ENCODE measurements at places on chromosomes 4 and X. TPM values are rescaled to one million over a fixed set of nuclear protein-coding genes. Genes with fewer than 3 reads are reported as not detected.

The PFKFB1 gene
- 0.03 TPM for total RNA-seq

The PGAM4 gene
- total RNA-seq = not detected

The GPAT3 gene
- 14.1 TPM for total RNA-seq

The CLDN2 gene
- total RNA-seq = not detected

The DCAF12L1 gene
- not detected for total RNA-seq

The PAGE5 gene
- not detected for total RNA-seq

The SPRY1 gene
- total RNA-seq = 27.8 TPM

The ANOS1 gene
- total RNA-seq = 18.8 TPM

The XKRX gene
- total RNA-seq = 0.07 TPM

The PWWP3B gene
- total RNA-seq = 0.13 TPM

The MGAT4D gene
- total RNA-seq = not detected

The ZNF157 gene
- total RNA-seq = 0.03 TPM

The PCDH7 gene
- total RNA-seq = 61.1 TPM

The SCD5 gene
- total RNA-seq = 19.9 TPM

Data from smooth muscle cell of the pulmonary artery (primary cell).